ENCODE measurements at places on chromosomes 16 and 17.

GRCh38 chr17:80349151-80349651 is 65.8 kb upstream of the ENDOV start:
- no peak for DNase-seq

DNA sequence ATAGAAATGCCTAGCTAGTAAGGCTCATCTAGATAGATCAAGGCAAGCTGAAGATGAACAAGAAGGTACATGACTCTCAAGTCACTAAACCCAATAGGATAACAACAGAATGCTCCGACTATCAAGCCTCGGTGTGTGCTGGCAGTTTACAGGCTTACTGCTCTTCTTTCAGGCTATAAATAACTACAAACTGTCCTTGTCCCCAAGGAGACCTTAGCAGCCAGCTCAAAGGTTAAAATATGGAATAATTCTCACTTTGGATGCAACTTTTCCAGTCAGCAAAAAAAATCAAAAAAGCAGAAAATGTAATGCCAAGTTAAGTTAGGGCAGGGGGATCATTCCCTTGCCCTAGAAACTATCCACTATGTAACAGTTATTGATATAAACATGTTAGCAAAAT is 44.6 kb downstream of the SPOP start:
- DNase-seq, result no peak

- DNase-seq, result no peak
These were observed 44.7 kb downstream of the SREBF1 start for GRCh38 chr17:17792037-17792550.

DNA sequence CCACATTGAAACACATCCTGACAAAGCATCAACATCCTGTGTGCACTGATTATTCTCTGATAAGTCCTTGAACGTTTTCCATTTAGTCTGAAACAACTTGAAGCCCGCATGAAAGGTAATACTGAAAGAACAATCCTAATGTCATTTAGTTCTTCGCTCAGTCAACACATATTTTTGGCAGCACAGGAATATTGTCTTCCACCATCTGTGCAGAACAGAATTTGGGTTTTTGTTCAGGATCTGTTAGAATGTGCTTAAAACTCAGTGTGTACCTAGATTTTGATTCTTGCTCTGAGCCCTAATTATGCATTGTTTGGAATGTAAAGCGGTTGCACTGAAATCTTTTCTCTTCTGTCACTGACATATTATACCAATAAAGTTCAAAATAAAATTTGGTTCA is 1036.6 kb downstream of the CDH11 start:
- DNase-seq, result no peak
